ENCODE measurements at places on chromosomes 12 and 14.

- DNase-seq = peak; percentile 72
Observed at GRCh38 chr14:88551094-88551870, 3.5 kb downstream of the PTPN21 start.

DNA sequence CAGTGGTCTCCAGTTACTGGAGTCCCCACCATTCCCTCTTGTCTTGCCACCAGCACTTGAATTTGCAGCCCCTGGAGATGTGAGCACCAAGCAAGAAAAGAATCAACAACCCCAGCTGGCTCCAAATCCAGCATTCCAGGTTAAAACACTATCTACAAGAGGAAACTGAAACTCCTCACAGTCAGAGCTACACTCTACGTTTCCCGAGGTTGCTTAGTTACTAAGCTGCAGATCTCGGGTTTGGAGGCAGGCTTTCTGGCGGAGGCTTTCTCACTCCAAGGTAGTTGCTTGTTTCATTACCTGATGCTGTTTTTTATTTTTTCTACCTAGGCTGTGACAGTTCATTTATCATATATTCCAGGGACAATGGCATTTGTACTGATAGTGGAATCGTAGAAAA, 248.1 kb downstream of the GLT1D1 start:
- no peak for DNase-seq

DNA sequence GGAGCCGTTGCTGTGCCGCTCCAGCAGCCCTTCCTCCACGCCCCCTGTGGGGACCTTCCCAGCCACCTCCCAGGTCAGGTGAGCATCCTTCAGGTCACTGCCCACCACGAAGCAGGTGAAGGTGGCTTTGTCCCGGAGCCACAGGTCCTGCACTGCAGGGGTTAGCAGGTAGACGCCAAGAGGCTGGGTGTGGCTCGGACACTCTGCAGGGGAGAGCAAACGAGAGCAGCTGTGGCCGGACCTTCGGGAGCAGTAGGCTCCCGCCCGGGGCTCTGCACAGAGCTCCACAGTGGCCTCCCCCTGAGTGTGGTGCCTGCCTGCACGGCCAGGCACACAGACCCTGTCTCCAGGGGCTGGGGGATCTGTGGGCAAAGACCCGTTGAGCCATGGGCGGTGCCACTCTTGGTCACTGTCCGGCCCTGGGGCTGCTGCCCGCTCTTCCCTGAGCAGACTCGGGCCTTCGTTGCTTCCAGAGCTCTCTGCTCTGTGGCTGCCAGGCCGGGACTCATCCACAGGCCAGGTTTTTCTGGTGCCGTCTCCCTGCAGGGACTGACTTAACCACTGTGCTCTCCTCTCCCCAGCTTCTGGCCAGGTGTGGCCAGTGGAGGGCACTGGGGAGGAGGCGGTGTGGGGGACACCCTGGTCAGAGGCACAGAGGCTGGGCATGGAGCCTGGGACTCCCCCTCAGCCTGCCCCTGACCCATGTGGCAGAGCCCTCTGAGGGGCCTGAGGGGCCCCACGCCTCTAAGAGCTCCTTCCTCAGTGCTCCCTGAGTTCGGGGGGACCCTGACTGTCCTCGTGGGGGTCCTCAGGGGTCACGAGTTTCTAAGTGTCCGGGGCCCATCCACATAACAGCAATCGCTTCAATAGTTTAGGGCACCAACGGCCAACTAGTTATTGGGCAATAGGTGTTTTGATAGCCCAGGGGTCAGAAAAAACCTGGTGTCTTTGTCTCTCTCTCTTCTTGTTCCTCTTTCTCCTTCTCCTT, 314.9 kb downstream of the TMEM121 start:
- DNase-seq = no peak

GRCh38 chr12:124827588-124828184, 36.0 kb downstream of the SCARB1 start:
- DNase-seq = no peak

DNA sequence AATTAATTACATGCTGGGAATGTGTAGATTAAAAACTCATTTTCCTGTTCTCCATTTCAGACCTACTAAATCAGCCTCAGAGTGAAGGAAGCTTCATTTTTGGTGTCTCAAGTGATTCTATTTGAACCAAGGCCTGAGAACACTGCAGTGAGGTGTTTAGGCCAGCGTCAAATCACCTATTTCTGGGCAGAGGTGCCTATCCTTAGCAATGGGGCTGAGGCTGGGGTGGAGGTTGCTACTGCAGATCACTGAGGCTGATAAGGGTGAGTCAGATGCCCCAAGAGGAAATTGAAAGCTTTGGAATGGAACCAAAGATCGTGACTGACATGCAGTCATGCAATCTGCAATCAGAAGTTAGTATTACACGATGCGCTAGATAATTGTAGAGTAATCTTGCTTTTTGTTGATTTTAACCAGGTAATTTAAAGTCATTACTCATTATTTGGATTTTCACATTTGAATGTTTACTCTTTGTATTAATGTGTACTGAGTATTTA, 4.4 kb downstream of the TXNRD1 start:
- DNase-seq = no peak

GRCh38 chr12:29530436-29530835, 33.0 kb upstream of the OVCH1 start:
- no peak for DNase-seq

GRCh38 chr12:56223571-56224101, 506 bp upstream of the NABP2 start:
- DNase-seq = no peak

- DNase-seq = peak; percentile 35
Observed at GRCh38 chr12:104588047-104588920, 131.5 kb downstream of the CHST11 start.

DNA sequence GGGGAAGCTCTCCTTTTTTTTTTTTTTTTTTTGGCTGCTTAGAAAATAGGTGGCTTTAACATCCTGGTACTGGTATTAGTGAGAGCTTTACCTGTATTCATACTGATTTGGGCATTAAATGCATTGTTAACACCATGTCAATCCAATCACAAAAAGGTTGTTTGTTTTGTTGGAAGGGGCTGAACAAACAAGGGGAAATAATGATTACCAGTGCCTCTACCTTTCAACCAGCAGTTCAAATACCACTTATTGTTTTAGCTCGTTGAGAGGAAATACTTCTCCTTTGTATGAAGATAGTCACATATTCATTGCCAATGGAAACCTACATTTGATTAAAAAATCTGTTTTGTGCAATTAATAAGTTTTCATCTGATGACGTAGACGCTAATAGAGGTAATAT, 72.9 kb downstream of the MIPOL1 start:
- DNase-seq = no peak

- no peak for DNase-seq
Observed at GRCh38 chr14:97275276-97275675, 478.1 kb downstream of the VRK1 start.

DNA sequence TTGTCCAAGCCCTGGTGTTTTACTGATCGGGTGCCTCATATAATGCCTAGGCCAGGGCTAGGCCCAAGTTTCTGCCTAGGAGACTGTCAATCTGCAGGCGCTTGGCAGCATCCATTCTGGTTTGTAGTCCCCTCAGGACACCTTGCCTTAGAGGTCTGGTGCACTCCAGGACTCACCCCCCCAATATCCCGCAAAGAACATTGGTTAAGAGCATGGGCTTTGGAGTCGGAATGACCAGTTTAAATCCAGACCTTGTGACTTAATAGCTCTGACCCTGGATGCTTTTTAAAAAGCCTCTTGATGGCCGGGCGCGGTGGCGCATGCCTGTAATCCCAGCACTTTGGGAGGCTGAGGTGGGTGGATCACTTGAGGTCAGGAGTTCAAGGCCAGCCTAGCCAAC, 60.0 kb downstream of the GALNT16 start:
- DNase-seq = no peak

- no peak for DNase-seq
Observed at GRCh38 chr12:102977945-102978706, 20.7 kb downstream of the ASCL1 start.

- peak; percentile 60 for DNase-seq
Observed at GRCh38 chr12:6039894-6040601, 84.4 kb downstream of the VWF start.

GRCh38 chr12:110819150-110819549, 27.6 kb upstream of the CCDC63 start:
- no peak for DNase-seq

- no peak for DNase-seq
Observed at GRCh38 chr12:109822416-109822815, 10.8 kb downstream of the TRPV4 start.

DNA sequence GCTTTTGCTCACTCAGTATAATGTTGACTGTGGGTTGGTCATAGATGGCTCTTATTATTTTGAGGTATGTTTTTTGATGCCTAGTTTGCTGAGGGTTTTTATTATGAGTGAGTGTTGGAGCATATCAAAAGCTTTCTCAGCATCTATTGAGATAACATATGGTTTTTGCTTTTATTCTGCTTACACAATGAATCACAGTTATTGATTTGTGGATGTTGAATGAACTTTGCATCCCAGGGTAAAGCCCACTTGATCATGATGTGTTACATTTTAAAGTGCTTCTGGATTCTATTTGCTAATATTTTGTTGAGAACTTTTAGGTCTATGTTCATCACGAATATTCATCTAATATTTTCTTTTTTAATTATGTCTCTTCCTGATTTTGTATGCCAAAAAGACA, 1260.3 kb downstream of the TMEM121 start:
- no peak for DNase-seq

- DNase-seq = no peak
Observed at GRCh38 chr12:7915661-7916403, 20.2 kb downstream of the SLC2A3 start.

DNA sequence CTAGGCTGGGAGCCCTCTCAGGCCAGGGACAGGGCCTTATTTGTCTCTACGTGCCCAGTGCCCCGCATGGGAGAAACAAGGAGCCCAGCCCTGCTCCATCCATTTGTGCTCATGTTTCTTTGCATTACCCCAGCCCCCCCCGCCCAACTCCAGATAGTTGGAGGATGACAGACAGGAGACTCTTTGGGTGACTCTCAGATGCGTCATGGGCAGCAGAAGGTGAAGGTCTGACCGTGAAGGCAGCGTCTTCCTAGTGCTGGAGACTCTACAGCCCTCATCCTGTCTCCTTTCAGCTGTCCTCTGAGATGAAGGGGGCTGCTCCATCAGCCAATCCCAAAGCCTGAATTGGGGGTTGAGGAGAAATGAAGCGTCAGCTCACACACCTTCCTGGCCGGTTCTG, 283 bp upstream of the PSMB11 start:
- DNase-seq = no peak

- DNase-seq = no peak
Observed at GRCh38 chr12:46663318-46663717, 162.5 kb downstream of the SLC38A4 start.

- no peak for DNase-seq
Observed at GRCh38 chr12:26231470-26231869, 36.1 kb downstream of the SSPN start.

GRCh38 chr12:113152835-113153814, 3.6 kb downstream of the CFAP73 start:
- no peak for DNase-seq

GRCh38 chr12:112314981-112315380, 67.2 kb downstream of the HECTD4 start:
- no peak for DNase-seq
